ENCODE measurements at places on chromosomes 12 and 14.
A peak's percentile ranks its signal among the peaks of the same experiment; 100 is the strongest.

DNA sequence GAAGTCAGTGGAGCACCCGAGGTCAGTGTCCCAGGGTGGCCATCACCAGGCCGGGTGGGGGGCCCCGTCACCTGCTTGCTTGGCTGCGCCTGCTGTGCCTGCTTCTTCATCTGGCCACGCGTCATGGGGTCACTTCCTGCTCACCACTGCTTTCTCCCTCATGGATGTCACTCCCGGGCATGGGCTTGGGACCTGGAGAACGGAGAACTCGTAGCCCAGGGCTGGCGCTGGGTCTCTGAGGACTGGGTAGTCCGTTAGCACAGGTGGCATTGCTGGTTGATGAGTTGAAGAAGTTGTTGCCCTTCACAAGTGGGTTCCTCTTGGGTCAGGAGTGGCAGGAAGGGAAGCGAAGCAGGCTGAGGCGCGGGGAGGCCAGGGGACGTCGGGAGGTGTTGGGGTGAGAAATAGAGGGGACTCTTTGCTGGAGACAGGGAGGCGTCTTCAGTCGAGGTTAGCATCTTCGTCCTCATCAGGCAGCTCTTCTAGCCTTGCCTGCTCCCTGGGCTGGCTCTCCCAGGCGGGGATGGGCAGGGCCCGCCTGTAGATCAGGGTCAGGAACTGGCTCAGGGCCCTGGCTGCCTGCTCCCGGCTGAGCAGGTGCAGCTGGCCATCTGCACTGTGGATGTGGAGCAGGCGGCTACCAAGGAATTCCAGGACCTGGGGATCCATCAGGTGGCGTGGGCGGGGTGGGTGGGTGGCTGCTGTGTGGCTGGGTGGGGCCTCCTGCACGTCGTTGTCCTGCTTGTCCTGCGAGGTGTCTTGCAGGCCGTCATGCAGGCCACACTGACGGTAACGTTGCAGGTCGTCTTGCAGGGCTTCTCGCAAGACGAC is 23.0 kb downstream of the RTL1 start:
- no peak for DNase-seq

DNA sequence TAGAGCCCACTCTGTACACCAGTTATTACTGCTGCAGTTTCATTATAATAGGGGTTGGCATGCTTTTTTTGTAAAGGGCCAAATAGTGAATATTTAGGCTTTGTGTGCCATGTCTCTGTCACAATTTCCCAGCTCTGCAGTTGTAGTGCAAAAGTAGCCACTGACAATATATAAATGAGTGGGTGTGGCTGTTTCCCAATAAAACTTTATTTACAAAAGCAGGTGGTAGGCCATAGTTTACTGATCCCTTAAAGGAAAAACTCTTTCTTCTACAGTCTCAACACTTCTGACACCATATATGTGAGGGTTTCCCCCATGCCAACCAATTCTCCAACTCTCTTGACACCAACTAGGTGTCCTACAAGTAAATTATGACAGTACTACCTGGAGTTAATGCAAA is 110.2 kb upstream of the NAP1L1 start:
- DNase-seq: no peak

DNA sequence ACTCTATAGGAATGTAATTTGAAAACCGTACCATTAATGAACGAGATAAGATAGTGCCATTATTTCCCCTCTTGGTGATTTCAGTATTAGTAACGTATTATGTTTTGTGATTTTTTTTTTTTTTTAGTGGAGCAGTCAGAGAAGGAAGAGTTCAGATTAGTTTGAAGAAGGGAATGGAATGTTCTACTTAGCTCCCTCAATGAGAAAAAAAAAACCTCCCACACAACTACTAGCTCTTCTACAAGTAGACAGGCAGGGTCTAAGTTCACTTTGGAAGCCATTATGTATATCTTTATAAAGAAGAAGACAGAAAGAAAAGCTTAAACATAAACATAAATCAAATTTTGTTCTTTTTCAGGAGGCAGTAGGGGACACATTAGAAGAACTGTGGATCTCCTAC is 27.3 kb downstream of the PNMA1 start:
- DNase-seq: no peak

DNA sequence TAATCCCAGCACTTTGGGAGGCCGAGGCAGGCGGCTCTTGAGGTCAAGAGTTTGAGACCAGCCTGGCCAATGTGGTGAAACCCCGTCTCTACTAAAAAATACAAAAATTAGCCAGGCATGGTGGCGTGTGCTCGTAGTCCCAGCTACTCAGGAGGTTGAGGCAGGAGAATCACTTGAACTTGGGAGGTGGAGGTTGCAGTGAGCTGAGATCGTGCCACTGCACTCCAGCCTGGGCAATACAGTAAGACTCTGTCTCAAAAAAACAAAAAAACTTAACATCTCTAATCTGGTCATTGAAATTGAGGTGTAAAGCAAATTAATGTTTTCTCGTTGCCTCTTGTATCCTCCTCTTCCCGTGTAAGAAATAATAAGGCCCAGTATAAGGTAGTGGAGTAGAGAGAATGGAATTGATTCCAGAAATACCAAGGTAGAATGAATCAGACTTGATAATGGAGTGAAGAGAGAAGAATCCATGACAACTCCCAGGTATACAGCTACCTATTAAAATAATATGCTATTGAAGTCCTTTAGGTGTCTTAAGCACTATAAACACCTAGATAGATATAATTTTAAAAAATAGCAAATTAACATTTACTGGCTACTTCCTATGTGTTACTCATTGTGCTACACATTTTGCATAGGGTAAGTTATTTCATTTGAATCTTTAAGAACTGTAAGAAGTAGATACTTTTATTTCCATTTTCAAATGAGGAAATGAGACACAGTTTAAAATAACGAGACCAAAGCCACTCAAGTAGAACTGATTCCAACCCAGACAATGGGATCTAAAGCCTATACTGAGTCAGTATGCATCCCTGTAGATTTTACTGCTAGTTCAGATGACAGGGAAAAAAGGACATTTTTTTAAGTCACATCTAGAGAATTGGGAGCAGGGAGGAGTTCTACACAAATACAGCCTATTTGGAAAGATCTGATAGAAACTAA is 23.2 kb downstream of the RAP1B start:
- DNase-seq: no peak

GRCh38 chr12:46360908-46361666 is 11.5 kb downstream of the SLC38A2 start:
- DNase-seq: no peak

GRCh38 chr14:80695869-80696268 is 245.7 kb downstream of the CEP128 start:
- DNase-seq: no peak

DNA sequence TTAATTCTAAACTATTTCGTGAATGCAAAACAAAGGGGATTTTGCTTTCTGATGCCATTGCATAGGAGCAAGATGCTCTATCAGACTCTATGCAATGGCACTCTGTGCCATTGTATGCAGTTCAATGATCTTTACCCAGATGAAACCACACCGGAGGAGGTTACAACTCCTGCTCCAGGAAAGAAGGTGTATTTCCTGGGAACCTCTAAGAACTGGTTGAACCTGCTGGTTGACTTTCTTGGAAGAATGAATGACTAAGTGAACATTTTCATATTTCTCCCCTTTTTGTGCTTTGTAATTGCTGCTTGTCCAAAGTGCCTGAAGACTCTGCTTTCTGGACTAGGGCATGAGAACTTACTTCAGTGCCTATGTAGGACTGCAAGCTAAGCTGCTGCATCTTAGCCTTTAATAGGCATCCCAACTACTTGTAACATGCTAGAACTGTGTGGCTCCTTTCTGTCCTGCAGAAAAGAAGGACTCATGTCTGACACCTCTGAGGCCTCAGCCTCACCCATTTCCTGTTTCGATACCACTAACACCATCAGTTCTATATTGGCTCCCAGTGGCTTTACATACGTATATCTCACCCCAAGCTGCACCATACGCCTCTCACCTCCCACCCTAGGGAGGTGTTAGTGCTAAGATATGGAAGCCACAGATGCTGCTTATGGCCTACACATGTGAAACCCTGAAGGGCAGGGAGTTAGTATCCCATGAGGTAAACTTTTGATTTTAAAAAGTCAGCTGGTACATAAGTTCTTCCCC is 193.5 kb upstream of the CNOT2 start:
- DNase-seq: no peak

GRCh38 chr12:52423661-52424500 is 10.3 kb downstream of the KRT75 start:
- no peak for DNase-seq

GRCh38 chr12:78002878-78003277 is 172.2 kb downstream of the NAV3 start:
- DNase-seq: no peak

GRCh38 chr12:47281667-47282171 is 202.0 kb upstream of the AMIGO2 start:
- no peak for DNase-seq

DNA sequence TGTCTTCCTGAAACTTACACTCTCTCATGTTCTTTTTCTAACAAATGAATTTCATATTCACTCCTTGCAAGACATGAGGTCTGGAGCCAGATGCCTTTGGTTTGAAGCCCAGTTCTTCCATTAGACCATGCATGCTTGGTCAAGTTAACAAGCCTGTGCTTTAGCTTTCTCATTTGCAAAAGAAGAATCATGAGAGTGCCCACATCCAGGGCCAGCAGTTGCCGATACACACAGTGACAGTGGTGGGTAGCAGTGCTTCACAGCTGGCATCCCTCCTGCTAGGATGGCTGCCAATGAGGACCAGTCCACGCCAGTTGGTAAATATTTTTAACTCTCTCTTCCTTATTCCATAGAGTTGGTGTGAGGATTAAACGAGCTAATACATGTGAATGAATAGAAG is 163.1 kb downstream of the PHLDA1 start:
- DNase-seq: no peak

- DNase-seq: no peak
These were observed 198.1 kb downstream of the SEC23A start for GRCh38 chr14:38904959-38905358.

DNA sequence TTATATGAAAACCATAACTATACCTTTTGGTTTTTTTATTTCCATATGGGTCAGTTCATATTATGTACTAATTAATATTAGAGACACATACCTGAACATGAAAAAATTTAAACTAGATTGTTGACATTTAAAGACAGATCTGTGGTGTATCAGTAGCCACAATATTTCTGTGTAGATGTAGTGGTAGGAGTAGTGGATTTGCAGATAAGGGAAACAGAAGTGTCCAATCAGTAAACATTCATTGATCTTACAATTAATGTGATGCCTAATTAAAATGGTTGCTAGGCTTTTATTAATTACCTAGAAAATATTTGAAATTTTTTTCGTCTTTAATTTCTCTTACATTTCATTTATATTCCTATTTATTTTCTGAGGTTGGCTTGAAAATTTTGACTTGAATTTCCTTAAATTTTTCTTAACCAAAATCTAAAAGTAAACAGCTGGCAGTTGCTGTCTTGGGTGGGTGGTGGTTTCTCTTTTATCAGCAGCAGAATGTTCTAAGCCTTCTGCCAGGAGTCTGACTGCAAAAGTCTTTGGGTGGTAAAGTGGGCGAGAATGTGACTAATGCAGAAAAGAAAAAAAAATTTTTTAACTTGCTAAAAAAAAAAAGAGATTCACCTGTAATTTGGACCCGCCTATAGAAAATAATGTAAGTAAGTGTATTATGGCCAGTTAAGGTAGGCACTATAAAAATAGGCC is 2.4 kb downstream of the FGFR1OP2 start:
- DNase-seq: no peak

- DNase-seq: no peak
These were observed 194.6 kb upstream of the KRR1 start for GRCh38 chr12:75705749-75706711.

DNA sequence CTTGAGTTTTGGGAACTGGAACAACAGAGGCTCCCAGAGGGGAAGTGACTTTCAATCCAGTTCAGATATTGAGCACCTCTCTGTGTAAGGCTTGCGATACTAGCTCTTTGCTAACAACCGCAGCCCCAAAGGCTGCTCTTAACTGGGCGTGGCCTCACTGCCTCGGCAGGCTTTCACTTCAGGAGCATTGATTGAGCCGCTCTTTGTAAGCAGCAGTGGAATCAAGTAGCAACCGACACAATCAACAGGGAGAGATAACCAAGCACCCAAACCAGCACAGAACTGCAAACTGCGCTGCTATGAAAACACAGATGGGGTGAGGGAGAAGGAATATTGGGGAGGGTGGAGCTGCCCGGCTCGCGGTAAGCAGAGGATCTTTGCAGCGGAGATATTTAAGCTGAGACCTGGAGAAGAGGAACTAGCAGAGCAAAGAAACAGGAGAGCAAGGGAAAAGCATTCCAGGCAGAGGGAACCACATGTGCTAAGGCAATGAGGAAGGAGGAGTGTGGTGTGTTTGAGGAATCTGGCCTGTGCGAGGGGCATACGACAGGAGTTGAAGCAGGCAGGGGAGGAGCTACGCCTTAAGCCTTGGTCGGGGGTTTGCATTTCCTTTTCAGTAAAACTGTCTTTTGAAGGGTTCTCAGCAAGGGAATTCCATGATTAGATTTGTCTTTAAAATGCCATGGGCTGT is 17.3 kb upstream of the YY1 start:
- peak; percentile 77 for DNase-seq

DNA sequence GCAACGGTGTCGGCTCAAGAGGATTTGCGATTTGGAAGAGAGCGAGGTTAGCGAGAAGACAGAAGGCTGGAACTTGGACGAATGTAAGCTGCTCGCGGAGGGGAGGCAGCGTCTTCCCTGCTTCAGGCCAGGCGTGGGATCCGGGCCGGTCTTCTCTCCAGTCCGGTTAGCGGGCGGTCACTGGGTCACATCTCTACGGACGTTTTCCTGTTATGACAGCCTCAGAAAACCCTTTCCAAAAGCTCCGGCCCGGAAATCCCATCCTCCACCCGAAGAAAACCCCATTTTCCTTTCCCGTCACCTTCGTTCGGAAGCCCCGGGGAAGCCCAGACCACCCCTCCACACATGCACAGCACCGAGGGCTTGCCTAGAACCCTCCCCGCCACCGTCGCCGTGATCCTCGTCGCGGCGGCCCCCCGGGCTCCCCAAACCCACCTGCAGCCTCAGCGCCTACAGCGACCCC is 268 bp downstream of the NDUFB1 start:
- DNase-seq: no peak

DNA sequence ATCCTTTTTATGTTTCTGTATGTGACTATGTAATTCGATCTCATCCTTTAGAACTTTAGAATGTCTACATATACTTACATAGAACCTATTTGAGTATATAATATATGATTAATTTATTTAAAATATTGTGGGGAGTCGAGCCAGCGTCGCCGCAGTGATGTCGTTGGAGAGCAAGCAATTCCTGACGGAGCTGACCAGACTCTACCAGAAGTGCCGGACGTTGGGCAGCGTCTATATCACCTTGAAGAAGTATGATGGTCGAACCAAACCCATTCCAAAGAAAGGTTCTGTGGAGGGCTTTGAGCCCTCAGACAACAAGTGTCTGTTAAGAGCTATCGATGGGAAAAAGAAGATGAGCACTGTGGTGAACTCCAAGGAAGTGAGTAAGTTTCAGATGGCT is 6.4 kb upstream of the CD27 start:
- DNase-seq: peak; percentile 42

DNA sequence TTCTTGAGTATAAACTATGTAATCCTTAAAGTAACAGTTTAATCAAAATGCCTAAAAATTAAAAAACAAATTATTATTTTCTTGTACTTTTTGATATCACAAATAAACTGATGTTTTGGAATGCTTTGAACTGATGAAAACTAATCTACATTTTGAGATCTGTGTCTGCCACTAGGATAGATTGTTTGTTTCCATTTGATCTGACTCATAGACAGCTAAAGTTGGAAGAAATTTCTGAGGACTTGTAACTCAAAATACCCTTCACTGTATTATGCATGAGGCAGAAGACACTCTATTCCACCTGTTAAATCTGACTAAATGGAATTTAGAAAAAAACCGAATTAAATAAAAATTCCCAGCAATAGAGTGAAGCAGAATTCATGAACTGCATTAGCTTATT is 1400.0 kb upstream of the FLRT2 start:
- no peak for DNase-seq
